ENCODE measurements at places on chromosomes 7 and 10.

DNA sequence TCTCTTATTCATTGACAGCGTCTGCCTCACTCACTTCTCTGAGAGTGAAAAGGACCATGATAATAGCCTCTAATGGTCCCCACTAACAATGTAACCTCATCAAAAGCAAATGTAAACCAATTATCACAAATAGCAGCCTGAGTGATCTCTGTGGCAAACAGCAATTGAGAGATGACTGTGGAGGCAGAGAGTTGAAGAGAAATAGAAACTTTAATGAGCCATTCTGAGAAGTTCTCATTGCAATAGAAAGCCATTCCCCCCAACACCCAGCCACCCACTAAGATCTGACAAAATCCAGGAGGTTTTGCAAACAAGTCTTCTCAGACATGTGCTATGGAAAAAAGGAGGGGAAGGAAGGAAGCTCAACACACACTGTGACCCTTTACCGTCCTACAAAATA is 44.2 kb upstream of the RNF148 start:
- no peak for DNase-seq

DNA sequence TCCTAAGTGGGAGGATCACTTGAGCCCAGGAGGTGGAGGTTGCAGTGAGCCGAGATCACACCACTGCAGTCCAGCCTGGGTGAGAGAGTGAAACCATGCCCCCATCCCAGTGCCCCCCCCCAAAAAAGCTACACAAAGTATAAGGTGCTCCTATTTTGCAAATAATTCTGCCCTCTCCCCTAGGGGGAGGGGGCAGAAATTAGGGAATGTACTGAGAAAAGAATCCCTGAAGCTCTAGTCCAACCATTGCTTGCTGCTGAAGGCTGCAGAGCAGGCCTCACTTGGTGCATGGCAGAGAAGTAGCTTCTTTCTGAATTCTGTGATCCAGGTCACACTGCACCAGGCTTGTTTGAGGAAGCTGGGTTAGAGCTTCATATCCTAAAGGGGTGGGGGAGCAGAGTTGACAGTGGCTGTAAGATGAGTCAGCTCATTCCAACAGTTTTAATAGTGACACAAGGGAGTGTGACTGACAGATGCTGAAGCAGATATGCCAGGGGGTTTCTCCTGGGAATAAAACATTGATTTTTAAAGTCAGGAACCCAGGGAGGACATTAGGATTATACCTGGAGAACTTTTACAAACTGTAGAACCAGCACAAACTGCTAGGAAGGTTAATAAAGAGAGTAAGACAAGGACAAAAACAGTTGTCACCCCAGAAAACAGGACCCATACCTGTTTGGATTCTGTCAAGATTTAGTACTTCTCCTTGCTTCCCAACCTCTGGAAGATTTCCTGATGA is 32.8 kb upstream of the STRIP2 start:
- DNase-seq: no peak

DNA sequence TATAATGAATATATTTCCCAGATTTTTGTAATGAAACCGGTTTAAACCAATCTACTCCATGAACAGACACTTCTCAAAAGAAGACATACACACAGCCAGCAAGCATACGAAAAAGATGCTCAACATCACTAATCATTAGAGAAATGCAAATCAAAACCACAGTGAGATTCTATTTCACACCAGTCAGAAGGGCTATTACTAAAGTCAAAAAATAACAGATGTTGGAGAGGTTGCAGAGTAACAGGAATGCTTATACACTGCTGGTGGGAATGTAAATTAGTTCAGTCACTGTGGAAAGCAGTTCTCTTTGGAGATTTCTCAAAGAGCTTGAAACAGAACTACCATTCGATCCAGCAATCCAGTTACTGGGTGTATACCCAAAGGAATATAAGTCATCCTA is 240.7 kb downstream of the TSPAN12 start:
- DNase-seq: no peak

DNA sequence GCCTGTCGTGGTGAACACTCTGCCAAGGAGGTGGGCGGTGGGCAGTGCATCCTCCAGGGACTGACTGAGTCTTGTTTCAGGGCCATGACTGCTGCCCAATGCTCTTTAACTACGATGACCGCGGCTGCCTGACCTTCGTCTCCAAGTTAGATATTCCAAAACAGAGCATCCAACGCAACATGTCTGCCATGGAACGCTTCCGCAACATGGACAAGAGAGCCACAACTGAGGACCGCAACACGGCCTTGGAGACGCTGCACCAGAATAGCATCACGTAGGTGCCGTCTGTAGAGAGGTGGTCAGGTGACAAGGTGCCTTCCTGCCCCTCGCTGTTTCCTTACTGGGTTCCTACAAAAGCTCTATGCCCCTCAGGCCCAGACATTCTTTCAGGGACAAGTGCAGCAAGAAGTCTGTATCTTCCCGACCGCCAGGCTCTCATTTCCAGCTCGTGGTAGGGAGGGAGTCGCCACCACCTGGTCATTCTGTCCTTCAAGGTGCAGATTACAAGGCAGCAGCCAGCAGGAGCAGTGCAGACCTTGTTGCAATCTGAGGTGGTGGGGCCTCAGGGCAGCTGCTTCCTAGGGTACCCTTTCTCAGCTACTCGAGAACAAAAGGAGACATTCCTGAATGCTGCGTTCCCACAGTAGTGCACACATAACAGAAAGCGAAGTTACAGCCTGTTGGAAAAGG is 14.9 kb upstream of the ARPC1B start:
- DNase-seq: no peak

- DNase-seq: no peak
Observed at GRCh38 chr10:124701435-124701834, 42.7 kb downstream of the FAM53B start.

- no peak for DNase-seq
Observed at GRCh38 chr7:155962968-155963300, 150.7 kb upstream of the SHH start.

DNA sequence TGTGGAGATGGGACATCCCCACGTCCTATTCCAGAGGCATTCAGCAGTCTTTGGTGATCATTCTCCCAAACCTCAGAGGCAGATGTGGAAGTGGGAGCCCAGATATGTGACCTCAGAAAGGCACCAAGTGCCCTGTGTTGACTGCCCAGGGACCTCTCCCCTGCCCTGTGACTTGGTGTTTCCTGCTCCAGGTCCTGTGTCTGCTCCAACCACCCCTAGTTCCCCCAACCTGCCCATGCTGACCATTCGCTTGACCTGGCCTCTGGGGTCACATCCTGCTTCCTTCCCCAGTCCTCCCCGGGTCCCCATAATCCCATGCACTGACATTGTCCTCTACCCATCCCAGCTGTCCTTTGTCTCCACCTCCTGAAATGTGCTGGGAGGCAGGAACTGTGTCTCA is 7.6 kb downstream of the CYP26A1 start:
- DNase-seq: no peak

DNA sequence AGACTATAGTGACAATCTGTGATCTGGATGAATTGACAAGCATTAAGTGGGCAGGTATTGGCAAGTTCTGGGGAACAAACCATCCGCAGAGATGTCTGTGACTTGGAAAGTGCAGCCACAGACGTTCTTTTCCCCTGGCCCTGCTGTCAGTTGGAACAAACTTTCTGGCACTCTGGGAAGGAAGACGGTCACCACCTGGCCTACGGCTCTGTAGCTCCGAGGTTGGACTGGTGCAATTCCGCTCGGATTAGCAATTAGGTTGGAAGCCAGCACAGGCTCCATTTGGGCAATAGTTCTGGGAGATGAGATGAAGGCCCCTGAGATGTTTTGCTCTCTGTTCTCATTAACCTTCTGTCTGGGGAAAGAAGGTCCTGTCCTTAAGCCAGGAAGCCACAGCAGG is 437.5 kb downstream of the CALN1 start:
- DNase-seq: no peak

Measured in T-helper 22 cell (primary cell).